ENCODE measurements at places on chromosomes 7 and 10.

DNA sequence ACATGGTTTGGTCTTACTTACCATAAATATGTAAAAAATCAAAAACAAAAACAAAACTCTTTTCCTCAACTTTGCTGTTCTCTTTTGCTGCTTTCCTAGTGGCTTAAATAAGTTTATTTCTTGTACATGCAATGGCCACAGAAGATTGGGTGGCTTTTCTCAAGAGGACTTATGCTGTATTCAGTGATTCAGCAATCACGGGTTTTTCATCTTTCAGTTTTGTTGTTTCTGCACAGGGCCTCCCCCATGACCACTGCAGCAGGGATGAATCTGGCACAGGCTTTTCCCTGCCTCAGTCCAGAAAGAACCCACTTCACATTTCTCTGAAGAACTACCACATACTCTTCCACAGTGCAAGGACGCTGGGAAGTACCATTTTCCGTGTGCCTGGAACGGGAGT lies 355.0 kb downstream of the RNLS start:
- DNase-seq: no peak

DNA sequence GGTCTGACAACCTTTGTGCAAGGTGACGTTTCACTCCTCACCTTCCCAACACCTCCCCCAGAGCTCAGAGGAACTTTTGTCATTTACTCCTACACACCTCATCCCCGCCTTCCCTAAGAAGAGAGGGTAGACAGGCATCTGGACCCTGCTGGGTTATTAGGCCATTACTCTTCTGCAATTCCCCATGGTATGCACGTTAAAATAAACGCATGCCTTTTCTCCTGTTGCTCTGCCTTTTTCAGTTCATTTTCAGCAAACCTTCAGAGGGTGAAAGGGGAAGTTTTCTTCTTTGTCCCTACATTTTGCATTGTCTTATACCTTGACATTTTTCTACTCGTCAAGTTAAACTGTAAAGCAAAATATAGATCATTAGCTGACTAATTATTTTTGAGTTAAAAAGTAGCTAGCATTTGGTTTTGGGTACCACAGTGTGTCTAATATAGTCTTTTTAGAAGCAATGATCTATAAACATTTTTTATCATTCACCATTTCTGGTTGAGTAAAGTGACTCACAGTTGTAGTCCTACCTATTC lies 10.5 kb upstream of the EDRF1 start:
- DNase-seq: no peak

DNA sequence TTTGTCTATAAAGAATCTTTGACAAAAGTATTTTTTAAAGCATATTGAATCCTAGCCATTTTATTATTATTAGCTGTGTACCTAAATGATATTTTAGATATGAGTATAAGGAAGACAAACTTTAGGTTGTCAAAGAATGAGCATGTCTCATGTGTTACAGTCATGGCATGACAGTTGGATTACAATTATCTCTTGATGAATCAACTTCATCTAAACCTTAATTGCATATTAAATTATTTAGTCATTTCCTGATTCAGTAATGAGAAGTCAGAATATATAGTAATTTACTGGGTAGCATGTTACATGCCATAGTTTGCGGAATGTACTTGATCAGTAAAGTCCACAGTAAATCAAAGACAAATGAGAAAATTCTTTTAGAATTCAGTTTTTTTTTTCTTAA lies 59.2 kb downstream of the MAPK8 start:
- no peak for DNase-seq

DNA sequence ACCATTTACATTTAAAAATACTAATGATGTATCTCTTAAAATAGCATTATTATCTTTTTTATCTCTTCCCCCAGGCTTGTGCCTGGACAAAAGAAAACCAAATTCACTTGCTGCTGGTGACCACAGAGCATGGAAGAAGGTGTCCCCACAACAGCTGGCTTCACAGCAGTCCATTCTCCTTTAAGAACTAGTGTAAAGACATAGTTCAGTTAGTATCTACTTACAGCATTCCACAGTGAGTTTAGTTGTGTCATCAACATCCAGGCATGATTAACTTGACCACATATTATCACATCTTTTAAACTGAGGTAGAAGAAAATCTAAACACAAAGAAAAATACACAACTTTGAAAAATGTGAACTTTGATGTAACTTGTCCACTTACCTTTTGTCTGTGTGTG lies 55.0 kb downstream of the LRRC17 start:
- no peak for DNase-seq

DNA sequence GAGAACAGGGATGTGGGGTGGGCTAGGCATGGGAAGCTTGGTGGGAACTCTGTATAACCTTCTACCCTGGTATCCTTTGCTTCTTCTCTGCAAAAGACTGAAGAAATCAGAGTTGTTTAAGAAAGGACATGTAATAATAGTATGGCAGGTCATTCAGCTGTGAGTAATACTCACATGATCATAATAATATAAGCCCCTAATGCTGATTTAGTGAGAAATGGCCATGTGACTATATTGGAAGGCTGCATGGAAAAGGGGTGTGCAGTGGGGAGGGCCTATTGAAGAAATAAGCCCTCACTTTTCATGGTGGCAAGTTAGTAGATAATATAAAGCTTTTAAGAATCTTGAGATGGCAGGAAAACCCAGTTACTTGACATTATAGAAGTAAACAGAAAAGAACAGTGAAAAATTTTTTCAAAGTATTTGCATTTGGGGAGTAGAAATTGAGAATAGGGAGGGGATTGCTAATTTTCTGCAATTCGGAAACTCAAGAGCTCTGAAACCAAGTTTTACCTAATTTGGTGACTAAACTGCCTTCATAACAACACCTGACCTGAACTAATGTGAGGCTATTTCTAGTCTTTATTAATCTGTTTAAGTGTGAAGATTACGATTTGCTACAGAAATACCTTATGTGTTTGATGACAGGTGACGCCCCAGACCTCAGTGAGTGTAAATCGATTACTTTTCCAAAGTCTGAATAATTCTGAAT lies 44.4 kb downstream of the ATXN7L1 start:
- DNase-seq: no peak

DNA sequence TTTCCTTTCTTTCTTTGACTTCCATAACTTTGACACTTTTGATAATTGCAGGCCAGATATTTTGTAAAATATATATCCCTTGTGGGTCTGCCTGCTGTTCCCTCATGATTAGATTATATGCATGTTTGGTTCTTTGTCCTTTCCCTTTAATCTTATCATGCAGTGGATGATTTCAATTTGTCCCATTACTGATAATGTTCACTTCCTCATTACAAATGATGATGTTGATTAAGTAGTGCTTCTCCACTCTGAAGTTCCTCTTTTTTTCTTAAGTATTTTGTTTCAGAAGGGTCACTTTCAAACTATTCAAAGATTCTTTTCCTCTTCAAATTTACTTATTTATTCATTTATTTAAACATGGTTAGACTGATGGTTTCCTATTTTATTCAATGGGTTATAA lies 898.1 kb downstream of the XPNPEP1 start:
- DNase-seq: no peak

DNA sequence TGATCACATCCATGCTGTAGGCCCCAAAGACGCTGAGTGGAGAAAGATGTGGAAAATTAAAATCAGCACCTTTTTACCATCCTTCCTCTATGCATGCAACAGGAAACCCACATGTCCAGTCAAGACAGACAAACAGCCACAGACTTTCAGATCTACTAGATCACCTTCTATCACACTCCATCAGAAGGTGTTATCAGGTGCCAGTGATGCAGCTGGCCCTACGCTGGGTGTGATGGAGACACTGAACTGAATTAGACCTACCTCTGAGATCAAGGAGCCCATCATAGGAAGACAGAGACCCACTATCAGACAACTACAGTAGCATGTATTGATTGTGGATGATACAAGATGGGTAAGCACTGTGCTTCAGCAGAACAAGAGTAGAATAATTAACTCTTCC lies 15.5 kb downstream of the CYP3A4 start:
- DNase-seq: no peak

DNA sequence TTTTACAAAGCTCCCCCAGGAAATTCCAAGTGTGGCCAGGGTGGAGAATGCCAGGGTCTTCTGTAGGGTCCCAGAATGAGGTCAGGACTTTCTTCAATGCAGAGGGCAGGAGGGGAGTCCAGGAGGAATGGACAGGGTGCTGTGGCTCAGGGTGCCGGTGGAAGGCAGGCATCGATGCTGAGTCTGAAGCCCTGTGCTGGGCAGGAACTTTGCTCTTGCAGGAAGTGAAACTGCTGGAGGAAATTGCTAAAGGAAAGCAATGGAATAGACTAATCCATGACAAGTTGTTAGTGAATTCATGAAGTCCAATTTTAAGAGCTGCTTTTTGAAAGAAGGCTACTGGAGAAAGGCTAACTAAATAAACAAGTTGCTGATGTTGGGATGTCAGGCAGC lies 14.8 kb downstream of the PTPRE start:
- no peak for DNase-seq

Data from effector memory CD4-positive, alpha-beta T cell (primary cell).